ENCODE measurements at places on chromosomes 11 and 22.

- DNase-seq = no peak
Measured at GRCh38 chr11:34620820-34621792, at the start of gene EHF. EHF (plus strand) TSS chr11:34621093; CDS start chr11:34642631, 21,538 bp downstream.

DNA sequence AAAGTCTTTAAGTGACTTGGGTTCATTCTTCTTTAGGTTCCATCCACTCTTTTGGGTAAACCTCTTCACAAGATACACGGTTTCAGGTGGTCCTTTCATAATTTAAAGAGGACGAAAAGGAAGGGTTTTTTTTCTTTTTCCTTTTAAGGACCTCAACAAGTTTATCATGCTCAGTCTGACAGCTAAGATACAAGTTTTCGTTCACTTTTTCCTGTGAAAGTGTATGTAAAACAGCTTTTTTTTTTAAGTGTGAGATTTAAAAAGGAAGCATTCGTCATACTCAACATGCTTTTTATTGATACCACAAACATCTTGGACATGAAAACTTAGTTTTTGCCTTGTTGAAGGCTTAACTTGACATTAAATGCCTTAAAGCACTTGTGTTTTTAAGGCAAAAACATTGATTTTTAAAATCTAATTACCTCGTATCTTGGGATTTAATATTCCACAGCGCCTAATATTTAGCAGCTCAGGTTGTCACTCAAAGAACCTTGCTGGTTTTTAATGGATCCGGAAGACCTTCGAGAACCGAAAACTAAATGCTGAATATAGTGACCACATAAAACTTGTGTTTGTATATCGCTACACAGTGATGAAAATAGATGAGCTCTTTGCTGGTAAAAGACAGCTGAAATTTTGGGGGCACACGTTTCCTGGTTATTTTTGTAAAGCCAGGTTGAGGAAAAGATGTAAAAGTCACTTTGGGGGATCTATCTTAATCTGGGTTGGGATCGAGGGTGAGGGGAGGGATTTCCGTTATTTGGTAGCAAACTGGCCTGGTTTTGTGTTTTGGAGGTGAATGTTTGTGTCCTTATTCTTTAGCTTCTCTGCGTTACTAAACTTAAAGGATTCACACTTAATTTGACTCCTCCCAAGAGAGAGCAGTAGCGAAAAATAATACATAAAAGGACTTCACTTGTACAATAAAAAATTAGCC lies 2.3 kb downstream of the PCF11 start:
- no peak for DNase-seq

DNA sequence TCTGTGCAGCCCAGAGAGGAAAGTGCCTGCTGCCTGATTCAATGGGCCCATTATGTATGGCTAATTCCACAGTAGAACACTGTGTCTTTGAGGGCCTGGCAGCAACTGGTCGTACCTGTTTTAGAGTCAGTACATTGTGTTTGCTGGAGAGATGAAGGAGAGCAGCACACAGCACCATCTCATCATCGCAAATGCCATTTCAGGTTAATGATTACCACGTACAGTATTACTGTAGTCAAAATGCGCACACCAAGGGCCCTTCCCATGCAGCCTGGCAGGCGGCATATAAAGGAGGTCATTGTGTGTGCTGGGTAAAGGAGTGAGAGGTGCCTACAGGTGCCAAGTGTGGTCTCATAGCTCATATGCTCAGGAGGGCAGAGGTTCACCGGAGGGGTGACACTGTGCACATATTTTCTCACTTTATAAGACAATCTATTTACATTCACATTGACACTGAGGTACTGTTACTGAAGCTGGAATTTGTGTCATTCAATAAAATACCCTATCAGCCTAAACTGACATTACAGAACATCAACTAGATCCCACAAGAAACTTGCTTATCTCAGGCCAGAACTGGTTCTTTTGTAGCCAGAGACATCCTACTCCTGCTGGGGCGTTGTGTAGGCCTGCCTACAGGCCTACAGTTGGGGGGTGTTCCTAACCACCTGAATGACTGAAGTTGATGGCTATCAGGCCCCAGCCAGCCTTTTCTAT lies 90.4 kb downstream of the APIP start:
- DNase-seq = no peak

DNA sequence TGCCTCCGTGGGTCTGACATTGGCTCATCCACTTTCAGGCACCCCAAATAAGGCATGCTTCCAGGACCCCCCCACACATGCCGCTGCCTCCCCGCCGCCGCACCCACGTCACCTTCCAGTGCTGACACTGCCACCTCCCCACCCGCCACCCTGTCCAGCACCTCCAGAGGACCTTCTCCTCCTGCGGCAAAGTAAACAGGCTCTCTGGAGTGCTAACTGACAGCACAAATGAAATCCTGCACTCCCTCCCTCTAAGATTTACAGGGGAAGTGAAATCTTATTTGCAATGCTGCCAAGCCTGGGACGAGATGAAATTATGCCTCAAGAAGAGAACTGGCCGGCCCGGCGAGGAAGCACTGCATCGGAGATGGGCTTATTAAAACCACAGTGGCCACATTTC lies 35.3 kb downstream of the MACROD1 start:
- DNase-seq = no peak

GRCh38 chr22:27745154-27745553 lies 56.4 kb downstream of the MN1 start:
- DNase-seq = no peak

DNA sequence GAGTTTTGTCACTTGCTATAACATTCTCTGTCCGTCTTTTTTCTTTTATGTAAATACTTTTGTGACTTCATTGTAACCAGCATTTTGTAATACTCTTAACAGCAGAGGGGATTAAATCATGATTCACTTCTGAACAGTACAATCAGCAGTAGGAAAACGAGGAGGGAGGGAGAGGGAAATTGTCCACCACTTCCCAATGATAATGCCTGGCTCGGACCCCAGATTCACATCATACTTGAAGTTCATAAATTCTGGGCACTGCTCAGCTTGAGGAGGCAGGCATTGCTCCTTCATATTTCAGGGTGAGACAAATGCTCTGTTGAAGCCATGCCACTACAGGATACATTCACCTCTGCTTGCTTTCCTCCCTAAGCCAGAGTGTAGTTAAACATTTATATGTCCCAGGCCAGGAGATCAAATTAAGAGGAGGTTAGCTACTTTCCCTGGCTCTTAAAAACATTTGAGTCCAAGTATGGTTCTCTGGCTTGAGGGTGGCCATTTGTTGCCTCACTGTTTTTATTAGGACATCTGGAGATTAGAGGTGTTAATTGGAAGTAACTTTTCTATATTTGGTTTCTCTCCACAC lies 129.0 kb upstream of the LDLRAD3 start:
- DNase-seq = no peak

DNA sequence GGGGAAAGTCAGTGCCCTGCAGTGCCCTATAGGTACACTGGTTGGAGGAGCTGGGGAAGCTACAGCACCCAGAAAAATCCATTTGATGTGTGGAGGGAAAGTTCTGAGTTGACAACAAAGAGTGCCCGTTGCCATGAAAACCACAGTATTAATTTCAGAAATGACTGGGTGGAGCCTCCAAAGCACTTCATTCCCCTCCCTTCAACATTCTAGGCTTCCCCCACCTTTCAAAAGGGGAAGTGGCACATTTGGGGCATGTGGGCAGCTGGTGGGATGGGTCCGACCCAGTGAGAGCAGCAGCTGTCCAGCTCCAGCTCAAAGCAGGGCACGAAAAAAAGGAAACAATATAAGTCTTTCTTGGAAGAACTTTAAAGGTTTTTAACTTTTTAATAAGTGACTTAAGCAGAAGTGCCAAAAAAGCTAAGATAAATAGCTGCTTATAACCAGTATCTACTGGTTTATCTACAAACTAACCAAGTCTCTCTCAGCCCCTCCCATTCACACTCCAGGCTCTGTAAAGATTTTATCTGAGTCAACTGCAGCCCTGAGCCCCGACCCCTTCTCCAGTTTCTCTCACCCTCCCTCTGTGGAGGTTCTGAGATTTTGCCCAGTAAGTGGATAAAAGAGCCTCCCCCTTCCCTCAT lies 9.0 kb upstream of the AHNAK start:
- DNase-seq = no peak

DNA sequence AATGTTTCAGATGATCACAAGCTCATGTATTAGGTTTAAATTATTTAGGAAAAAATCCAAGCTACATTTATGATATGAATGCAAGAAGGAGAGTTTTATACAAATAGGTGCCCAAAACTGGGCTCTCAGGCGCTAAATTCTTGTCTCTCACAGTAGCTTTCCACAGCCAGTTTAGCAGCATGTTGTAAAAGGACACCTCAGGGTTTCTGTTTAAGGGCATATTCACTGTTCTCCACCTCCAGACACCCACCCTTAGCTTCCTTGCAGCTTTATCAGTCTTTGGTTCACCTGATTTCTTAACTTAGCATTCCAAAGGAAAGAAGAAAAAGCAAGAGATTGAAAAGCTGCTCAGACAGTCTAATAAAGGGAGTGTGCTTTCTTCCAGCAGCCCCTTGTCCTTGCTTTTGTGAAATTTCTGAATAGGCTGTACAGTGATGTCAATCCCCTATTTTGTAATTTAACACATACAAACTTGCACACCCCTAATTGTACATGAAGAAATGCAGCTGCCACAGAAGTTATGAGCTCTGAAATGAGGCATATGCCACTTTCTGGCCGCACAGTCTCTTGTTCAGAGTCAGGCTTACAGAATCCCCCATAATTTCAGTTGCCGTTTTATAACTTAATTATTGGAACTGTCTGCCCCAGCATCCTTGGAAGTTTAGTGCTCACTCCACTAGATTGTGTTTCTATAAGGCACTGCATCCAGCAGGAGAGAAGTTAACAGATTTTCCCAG lies 262.1 kb downstream of the DDX10 start:
- no peak for DNase-seq

- no peak for DNase-seq
Measured at GRCh38 chr11:61693922-61694601, 13.9 kb downstream of the DAGLA start.

DNA sequence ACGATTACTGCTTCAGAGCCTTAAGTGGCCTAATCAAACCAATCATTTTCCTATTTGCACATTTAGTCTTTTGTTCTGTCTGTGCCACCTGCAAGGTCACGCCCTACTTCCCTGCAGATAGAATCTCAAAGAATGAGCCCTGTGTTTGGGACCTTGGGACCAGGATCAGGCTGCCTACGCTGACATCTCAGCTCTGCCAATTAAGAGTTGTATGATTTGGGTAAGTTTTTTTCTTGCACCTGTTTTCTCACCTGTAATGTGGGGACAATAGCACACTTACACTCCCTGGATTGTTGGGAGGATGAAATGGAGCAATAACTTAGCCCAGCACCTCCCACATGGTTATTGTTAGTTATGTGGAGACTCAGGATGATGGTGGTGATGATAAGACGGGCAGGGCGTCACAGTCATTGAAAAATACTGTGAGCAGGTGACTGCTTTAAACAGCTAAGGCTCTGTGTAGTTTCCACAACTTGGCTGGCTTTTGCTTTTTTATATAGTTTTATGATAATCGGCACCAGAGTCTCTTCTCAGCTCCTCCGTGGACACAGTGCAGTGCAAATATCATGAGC lies 155.0 kb downstream of the ADAMTS15 start:
- no peak for DNase-seq

- DNase-seq = no peak
Measured at GRCh38 chr11:70028147-70028855, 49.8 kb upstream of the ANO1 start.

GRCh38 chr11:14237444-14237961 lies 121.5 kb downstream of the RRAS2 start:
- no peak for DNase-seq

- no peak for DNase-seq
Measured at GRCh38 chr11:68146010-68146540, 24.9 kb upstream of the CHKA start.

- no peak for DNase-seq
Measured at GRCh38 chr22:30240541-30241417, 5.8 kb downstream of the LIF start.

- DNase-seq = no peak
Measured at GRCh38 chr11:93917673-93918072, 67.3 kb upstream of the VSTM5 start.

DNA sequence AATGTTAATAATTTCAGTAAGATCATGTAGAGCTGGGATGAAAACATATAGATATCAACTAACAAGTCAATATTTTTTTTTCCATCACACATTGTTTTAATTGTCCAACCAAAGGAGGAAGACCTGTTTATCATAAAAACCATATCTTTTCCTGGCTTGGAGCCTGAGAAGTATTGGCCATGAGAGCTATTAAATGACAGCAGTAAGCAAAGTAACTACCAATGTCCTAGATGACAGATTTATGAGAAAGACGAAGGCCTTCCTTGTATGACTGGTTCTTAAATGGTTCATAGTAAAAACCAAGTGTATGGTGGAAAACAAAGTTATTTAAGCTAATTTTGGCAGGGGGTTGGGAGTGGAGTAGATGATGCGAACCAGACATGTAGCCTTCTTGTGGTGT lies 1147.1 kb upstream of the TENM4 start:
- DNase-seq = no peak

DNA sequence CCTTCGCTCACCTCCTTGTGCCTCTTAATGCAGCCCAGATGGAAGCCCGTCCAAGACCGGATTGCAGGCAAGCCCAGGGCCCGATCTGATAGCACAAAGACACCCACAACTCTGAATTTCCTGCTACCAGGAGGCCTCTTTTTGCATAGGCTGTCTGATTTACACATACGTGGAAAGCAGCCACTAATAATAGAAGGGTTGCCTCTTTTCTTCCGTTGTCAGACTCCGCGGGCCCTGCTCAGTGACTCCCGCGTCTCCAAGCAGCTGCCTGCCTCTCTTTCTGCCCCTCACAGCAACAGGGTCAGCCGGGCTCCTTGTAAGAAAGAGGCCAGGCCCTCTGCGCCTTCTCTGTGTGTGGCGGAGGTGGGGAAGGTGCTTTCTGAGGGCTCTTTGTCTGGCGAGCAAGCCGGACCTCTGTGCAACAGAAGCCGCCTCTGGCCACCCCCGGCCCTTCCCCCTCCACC lies 26.7 kb downstream of the FLI1 start:
- no peak for DNase-seq

GRCh38 chr11:36333897-36334296 lies 37.8 kb downstream of the PRR5L start:
- no peak for DNase-seq

GRCh38 chr11:64677441-64678023 lies 45.5 kb downstream of the NRXN2 start:
- no peak for DNase-seq

DNA sequence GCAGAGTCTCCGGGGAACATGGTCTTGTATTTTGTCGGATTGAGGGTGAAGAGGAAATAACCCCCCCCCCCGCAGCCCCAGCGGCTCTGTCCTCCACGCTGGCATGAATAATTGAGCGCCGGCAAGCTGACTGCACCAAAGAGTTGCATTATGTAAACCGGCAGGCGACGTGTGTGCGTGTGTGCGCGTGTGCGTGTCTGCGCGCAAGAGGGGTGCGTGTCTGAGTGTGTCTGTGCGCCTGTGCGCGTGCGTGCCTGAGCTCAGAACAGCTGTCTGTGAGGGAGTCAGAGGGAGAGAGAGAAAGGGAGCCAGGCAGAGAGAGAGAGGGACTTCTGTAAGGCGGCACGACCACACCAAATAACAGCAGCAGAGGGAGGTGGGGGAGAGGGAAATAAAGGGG lies 94.4 kb downstream of the SCN3B start:
- no peak for DNase-seq

DNA sequence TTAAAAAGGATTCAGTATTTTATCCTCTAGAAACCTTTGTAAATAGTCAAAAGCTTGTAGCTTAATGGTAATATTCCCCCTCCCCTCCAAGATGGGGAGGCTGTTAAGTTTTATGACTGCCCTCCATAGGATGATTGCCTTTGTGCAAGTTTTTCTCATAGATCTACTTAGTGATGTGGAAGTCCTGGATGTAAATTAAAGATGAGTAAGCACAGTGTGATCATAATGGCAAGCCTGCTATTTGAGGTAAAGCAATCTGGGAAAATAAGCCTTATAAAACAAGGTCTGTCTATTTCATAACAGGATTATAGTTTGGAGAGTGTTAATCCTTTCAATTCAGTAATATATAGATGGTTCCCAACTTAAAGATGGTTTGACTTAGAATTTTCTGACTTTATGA lies 216.3 kb downstream of the DDX10 start:
- DNase-seq = no peak

All from stimulated activated CD4-positive, alpha-beta T cell treated with anti-CD3 and anti-CD28 coated beads, Interleukin-1b, Interleukin-23, amount 100 ng/mL, for 1 hour (primary cell).